Activated CD4-positive, alpha-beta T cell treated with anti-CD3 and anti-CD28 coated beads for 36 hours (primary cell): ENCODE measurements at places on chromosomes 13 and 19. TPM values are rescaled to one million over a fixed set of nuclear protein-coding genes. Genes with fewer than 3 reads are reported as not detected.

- peaks cover 11% of the 10 kb centered on the region for H3K27me3 ChIP-seq
- no peak overlapping the region for H3K4me3 ChIP-seq
- peaks cover 11% of the 10 kb centered on the region for H3K4me1 ChIP-seq
- no peak overlapping the region for H3K27ac ChIP-seq
- H3K36me3 ChIP-seq = no peaks in the 10 kb centered on the region
- no peak for DNase-seq
These were observed 29.9 kb upstream of the ARGLU1 start for GRCh38 chr13:106597749-106598395.

GRCh38 chr19:29587518-29587986, 18.5 kb upstream of the POP4 start:
- H3K4me1 ChIP-seq = peaks cover 30% of the 10 kb centered on the region
- no peaks in the 10 kb centered on the region for H3K36me3 ChIP-seq
- H3K4me3 ChIP-seq = no peak overlapping the region

DNA sequence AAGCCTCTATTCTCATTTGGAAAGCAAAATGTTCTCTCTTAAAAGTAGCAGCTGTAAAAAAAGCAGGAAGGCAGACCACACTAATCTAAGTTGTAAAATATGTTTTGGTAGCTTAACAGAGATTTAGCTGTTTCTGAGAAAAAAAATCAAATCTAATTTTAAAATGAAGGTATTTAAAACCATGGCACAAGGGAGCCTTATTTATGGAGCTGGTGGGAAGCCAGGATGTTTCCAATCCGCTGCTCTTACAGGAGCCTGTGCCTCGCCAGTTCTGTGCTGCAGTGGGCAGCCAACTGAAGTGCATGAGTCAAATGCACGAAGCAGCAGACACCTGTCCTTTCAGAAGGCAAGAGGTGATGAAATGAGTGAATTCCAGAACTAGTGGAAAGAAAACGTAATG, 28.2 kb downstream of the GPC6 start:
- no peaks in the 10 kb centered on the region for H3K36me3 ChIP-seq
- DNase-seq = no peak
- H3K27me3 ChIP-seq = no peaks in the 10 kb centered on the region
- H3K4me3 ChIP-seq = no peak overlapping the region
- no peaks in the 10 kb centered on the region for H3K4me1 ChIP-seq

GRCh38 chr13:98513837-98514236, 63.1 kb downstream of the STK24 start:
- H3K27me3 ChIP-seq = no peaks in the 10 kb centered on the region
- peaks cover 56% of the 10 kb centered on the region for H3K36me3 ChIP-seq
- peak overlapping the region; percentile 93 for H3K27ac ChIP-seq
- peaks cover 98% of the 10 kb centered on the region for H3K4me1 ChIP-seq
- peak overlapping the region; percentile 16 for H3K4me3 ChIP-seq

TUBA3C gene
- not detected for total RNA-seq

OCEL1 gene
- 10.9 TPM for total RNA-seq
